Eye (tissue), 1 donor: ENCODE measurements at places on chromosomes 1 and 21.

DNA sequence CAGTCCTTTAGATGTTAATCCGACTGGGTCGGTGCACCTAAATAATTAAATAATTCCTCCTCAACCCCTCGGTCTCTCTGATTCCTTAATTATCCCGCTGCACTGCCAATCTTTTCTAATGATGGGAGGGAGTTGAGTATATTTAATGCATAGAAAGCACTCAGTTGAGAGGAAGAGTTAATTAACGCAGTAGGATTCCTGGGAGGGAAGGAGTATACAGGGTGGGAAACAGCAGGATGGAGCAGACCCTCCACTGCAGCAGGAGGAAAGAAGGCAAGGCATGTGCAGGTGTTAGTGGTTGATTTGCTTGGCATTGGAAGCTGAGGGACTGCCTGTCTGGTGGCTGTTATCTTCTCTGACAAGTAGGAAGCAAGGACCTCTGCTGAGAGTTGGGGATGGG lies 9.9 kb upstream of the REN start:
- DNase-seq = peak; percentile 40

- DNase-seq = no peak
These were observed 13.2 kb downstream of the HMGB4 start for GRCh38 chr1:33876970-33877650.

GRCh38 chr21:31753949-31754707 lies 22.2 kb upstream of the SCAF4 start:
- no peak for DNase-seq

DNA sequence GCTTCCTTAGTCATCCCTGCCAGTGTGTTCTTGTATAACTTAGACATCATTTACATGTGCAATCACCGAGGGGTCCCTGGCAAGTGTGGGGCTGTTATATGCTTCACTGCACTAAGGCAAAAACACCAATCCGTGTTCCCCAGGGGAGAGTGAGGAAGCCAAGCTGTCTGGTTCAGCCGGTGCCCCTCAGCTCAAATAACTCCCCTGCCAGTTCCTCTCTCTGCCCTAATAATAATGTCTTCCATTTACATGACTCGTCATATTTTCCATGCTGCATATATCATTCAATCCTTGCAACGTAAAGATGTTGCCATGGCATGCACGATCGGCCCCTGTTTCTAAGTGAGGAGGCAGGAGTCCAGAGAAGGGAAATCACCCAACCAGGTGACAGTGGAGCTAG lies 24.4 kb upstream of the NDC1 start:
- DNase-seq = no peak

DNA sequence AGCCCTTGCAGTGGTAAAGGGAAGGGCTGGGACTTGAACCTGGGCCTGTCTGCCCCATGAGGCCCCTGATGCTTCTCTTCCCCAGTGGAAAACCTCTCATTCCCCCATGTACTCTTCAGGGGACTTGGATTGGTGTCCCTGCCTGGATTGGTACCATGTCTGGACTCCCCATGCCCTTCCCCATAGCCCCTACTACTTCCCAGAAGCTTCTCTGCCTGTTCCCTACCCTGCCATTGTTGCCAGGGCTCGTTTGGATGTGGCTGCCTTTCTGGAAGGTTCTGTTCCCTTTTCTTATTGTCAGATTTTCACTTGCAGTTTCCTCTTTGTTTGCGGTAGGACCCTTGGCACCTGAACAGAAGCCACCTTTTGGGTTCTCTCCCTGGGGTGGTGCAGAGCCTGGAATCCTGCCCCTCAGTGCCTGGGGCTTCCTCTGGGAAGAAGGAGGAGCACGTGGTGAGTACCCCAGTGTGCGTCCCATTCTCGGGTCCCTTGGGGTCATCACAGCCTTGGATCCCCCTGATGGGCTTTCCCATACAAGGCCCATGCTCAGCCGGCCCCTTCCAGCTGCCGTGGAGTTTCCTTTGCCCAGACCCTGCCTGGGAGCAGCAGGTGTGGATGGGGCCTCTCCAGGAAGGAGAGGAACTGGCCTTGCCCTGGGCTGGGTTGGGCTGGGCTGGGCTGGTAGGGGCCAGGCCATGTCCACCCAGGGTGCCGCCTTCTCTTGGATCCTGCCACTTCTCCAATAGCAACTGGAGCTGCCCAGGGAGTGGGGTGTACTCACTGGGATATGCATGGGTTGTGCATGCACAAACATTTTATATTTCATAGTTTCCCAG lies 281.1 kb downstream of the PTPRU start:
- no peak for DNase-seq

DNA sequence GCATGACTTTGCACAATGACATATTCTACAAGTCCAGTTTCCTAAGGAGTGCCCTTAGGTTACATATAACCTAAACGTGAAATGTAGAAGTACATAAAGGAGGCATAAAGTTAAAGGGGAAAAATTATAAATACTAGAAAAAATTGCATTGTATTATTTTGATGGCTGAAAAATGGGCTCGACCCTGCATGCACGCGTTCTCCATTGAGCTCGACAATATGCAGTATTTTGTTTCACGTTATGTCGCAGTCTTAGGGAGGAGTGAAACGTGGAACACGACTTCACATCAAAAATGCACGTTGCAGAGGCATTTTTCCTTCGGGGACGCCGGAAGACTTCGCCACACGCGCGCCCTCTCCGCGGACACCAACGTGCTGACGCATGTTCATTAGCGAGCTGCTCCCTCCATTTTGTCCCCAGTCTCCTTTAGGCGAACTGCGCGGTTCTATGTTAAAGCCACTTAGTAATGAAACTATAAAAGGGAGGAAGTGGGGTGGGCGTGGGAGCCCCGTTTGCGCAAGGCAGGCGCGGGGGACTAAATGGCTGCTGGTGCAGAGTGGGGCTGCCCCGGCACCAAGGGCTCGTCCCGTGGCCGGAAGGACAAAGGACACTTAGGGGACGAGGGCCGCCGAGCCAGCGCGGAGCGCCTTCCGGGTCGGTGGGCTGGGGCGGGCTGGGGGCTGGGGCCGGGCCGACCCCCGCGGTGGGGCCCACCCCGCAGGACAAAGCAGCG lies 749 bp upstream of the COX20 start:
- peak; percentile 98 for DNase-seq

- DNase-seq = peak; percentile 84
These were observed 8.1 kb upstream of the TRAF3IP3 start for GRCh38 chr1:209747580-209748262.

DNA sequence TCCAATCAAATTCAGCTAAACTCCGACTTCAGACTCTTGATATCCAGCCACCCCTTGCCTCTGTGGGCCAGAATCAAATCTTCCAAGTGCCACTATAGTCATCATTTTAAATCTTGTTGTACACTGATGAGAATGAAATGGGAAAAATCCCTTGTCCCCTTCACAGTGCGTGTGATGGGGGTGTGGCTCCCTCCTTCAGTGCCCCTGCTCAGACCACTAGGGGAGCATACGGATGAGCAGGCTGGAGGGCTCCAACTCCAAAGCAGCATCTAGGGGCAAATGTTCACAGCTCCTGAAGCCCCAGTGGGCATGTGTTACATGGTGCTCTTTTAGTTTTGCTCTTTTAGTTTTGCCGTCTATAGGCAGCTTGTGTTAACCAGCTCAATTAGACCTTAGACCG lies 35.4 kb upstream of the HSD3B1 start:
- no peak for DNase-seq

- no peak for DNase-seq
These were observed 111.0 kb downstream of the DAB1 start for GRCh38 chr1:57312869-57313268.

GRCh38 chr1:20211511-20211931 lies 25.2 kb upstream of the PLA2G2C start:
- DNase-seq = no peak

- DNase-seq = no peak
These were observed 51.6 kb upstream of the ATF3 start for GRCh38 chr1:212556822-212557549.

- peak; percentile 30 for DNase-seq
These were observed 40.4 kb downstream of the GNG12 start for GRCh38 chr1:67792741-67793458.

DNA sequence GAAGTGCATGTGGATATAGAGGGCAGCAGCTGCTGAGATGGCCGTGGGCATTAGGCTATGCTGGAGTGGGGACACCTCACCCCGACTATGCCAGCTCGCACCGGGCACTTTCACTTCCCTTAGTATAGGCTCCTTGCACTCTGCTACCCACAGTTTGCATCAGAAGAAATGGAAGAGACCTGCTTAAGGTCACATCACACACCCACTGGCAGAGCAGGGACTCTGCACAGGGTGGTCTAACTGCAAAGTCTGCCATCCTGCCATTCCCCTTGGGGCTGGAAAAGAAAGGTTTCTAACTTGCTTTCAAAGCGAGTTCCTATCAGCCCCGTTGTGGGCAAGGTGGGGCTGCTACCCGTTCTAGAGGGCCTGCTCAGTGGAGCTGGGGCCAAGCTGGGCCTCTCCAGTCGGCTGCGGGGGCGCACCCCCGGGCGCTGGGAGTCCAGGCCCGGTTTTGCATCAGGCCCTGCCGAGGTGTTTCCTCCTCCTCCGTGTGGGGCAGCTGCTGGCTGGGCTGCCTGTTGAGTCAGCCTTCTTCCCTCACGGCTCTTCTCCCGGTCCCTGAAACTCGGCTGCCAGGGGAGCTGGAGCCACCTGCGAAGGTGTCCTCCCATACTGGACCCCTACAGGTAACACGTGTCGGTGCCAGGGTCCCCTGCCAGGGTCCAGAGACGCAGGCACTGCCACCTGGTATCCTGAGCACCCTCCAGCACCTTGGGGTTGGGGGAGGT lies at the start of gene SYTL1:
Gene SYTL1 (plus strand): TSS at position 498 of the 728 bp plus-strand sequence. CDS start 3,313 bp downstream, outside the sequence.
- DNase-seq = no peak

GRCh38 chr1:156203331-156203730 lies 9.4 kb downstream of the SLC25A44 start:
- DNase-seq = no peak

DNA sequence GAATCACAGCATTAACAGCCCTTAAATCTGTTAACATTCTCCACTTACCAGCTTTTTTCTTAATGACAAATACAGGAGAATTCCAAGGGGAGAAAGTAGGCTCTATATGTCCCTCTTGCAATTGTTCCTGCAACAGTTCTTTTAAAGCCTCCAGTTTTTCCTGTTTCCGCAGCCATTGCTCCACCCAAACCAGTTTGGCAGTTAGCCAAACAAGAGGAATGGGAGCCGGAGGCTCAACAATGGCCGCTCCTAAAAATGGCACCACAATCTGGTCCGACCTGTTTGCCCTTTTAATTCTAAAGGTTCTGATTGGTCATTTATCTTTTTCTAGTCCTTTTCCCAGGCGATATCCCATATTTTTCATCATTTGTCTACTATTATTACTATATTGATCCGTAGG lies 14.0 kb upstream of the L1TD1 start:
- DNase-seq = peak; percentile 25

GRCh38 chr1:108708691-108709660 lies 3.7 kb upstream of the FNDC7 start:
- DNase-seq = no peak

- DNase-seq = no peak
These were observed 2249.1 kb downstream of the NCAM2 start for GRCh38 chr21:23247334-23247733.

- no peak for DNase-seq
These were observed 7.6 kb downstream of the SLC25A24 start for GRCh38 chr1:108192581-108192980.

- DNase-seq = no peak
These were observed 7.5 kb upstream of the MOV10 start for GRCh38 chr1:112666946-112667345.

DNA sequence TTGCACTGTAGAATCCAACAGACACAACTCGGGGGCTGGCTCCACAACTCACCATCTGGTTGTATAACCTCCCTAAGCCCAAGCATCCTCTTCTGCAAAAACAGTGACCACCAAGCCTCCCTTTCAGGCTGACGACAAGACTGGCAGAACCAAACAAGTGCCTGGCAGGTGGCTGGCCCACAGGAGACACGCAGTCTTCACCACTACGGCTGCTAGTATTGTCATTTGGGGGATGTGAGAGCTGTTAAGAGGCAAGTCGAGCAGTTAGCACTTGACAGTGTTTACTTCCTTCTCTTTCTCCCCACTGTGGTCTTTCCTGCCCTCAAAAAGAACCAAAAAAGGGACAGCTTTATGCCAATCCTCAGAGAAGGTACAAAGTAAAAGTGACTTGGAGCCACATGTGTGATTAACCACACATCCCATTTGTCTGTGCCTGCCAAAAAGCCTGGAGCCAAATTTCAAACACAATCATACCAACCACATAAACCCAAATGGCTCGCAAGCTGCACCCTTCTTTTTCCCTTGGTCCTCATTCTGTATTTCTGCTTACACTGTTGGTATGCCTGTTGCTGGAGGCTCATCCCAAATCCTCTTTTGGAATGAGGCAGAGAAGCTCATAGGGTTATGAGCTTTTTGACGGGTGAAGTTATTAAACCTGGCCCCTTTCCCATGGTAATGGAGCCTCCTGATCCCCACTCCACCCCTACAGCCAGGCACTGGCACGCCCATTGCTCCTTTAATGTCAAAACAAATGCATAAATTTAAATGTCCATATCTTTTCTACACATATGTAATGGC lies 94.1 kb downstream of the TGFBR3 start:
- DNase-seq = no peak

DNA sequence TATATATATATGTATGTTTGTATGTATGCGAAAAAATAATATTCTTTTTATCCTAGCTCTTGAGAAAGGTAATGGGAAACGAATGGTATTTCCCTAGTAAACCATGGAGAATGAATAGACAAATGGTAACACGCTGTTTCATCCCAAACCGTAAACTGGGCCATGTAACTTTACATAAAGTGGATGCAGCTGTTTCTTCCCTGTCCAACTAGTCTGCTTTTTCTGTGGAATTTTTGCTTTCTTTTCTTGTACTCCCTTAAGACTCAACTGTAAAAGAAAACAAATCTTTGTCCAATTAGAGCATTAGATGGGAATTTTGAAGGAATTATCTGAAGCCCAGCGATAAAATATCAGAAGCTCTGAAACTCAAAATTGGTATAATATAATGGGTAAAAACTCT lies 198.1 kb downstream of the NFIA start:
- no peak for DNase-seq

- DNase-seq = peak; percentile 90
These were observed 35.4 kb downstream of the VANGL1 start for GRCh38 chr1:115677182-115677555.

GRCh38 chr1:178862864-178863263 lies 8.0 kb downstream of the ANGPTL1 start:
- DNase-seq = no peak

DNA sequence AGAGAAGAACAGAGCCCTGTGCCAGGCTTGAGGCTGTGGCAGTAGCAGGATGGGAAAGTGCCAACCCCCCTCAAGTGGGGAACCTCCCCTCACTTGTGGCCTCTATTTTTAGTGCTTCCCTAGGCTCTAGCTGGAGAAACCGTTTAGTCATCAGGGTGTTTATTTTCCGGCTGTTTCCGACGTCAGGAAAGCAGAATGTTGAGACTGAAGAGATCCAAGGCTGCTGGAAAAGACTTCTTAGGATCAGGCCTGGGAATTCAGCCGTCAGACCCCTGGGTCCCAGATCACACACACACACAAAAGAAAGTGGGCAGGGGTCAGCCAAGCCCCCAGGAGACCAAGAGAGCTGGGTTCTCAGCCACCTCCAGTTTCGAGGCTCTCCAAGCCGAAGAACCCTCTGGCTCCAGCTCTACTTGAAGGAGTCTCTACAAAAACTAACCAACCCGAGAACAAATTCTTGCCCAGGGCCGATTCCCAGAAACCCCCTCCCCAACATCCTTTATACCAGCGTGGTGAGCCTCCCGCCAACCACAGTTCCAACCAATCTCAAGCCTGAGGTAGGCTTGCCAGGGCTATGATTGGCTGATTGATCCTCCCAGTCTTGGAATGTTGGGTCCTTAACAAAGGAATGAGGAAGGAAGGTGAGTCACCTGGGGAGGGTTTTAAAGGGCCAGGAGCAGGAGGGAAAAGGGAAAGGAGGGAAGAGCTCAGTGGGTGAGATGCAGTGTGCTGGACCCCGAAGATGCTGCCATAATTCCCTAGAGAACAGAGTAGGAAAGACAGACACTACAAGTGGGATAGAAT lies 2.5 kb upstream of the MEF2D start:
- peak; percentile 42 for DNase-seq

GRCh38 chr1:207316141-207316540 lies 5.3 kb upstream of the CD55 start:
- no peak for DNase-seq
